ENCODE measurements at places on chromosomes 3 and 15.

DNA sequence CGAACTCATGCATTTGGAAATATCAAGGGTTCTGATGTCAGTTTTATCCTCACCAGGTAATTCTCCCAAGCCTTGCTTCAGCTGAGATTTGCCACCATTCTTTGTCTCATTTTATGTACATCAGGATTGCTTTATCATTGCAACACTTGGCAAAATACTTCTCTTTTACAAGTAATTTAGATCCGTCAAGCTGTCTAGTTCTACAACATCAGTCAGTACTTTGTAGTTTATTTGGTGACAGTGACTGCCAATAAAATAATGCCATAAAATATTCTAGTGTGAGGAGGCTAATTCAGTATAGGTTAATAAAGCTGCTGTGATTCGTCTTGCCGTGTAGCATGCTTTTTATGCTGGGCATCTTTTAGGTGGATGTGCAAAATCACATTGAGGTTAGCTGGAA, 565.3 kb upstream of the SGO1 start:
- no peak for DNase-seq

GRCh38 chr3:17330660-17331059, 411.8 kb downstream of the TBC1D5 start:
- no peak for DNase-seq

- no peak for DNase-seq
These were observed 35.0 kb downstream of the C3orf85 start for GRCh38 chr3:109171479-109171878.

DNA sequence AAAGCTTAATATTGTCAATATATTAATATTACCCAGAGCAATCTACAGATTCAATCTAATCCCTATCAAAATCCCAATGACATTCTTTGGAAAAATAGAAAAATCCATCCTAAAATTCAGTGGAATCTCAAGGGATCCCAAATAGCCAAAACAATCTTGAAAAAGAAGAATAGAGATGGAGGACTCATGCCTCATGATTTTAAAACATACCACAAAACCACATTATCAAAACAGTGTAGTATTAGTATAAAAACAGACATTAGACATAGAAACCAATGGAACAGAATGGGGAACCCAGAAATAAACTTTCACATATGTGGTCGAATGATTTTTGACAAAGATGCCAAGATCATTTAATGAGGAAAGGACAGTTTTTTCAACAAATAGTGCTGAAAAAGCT, 14.6 kb downstream of the NEK4 start:
- DNase-seq = no peak

DNA sequence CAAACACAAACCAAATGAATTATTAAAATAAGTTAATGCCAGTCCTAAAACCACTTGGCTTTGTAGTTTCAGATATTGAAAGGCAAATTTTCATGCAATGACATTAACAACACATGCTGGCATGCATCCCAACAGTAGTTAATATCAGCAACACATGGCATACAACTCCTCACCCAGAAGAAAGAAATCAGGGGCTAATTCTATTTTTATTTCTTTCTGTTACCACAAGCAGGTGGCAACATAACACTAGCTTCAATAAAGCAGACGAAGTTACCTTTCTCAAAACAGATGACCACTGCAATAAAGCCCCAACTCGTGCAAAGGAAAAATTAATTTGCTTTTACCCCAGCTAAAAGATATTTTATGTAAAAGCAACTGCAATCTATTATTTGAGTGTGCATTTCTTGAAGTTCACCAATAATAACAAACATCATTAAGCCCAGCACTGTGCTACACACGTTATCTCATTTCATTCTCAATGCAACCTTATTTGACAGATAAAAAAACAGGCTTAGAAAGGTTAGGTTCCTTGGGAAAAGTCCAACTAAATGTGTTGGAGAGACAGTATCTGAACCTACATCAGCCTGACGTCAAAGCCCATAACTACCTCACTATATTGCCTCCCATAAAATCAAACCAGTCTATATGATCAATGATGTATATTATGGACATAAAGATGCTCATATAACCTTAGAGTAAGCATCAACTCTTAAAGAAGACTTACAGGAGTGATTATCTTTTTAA, 2.8 kb downstream of the TOP2B start:
- DNase-seq = no peak

GRCh38 chr3:134625885-134626741, 24.7 kb downstream of the KY start:
- no peak for DNase-seq

DNA sequence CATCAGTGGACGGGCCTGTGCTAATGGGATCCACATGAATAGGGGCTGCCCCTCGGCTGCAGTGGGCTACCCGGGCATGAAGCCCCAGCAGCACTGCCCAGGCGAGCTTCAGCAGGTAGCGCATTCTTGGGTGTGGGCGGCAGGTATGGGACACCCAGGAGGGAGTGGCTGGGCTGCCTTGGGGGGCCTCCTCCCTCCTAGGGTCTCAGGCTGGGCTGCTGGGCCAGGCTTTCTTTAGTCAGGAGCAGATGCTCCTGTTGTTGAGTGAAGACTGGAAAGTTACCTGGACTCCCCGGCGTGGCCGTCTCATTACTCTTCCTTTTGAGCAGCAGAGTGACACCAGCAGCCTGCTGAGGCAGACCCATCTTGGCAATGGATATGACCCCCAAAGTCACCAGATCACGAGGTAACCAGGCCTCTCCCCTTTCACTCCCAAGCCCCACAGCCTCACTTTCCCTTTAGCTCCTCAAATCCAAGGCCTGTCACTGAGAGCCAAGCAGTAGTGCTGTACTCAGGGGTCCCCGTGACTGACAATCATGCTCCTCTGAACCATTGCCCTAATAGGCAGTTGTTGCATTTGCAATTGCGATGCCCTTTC, 73.2 kb downstream of the BOC start:
- no peak for DNase-seq

DNA sequence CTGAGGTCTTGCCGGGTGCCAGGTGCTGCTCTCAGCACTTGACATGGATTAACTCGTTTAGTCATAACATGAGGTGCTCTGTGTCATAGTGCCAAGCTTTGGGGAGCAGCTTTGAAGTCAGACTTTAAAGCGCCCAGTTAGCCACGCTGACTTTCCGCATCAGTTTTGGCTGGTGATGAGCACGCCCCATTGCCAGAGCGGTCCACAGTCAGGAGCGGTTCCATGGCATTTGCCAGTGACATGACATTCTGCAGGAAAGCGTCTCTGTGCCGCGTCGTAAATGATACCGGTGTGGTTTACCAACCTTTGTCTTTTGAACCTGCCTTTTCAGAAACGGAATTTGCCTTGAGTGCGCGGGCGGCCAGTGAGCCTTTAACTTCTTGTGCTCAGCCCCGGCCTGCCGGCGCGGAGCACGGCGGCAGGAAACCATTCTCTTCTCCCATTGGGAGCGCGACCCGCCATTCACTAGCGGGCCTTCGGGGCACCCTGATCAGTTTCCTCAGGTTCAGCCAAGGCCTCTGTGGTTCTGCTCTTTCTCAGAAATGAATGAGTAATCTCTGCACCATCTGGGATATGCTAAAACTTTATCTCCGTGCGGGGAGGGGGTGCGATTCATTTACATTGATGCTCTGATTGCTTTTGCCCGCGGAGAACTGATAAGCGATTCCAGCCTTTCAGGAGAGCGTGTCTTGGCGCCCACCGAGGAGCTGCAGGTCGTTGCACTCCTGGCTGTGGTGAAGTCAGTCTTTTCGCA, 1.7 kb upstream of the SLC2A2 start:
- DNase-seq = no peak

- no peak for DNase-seq
These were observed 26.4 kb upstream of the ABHD17C start for GRCh38 chr15:80668546-80669236.

- no peak for DNase-seq
These were observed 5.6 kb downstream of the ITPKA start for GRCh38 chr15:41499109-41499851.

- no peak for DNase-seq
These were observed 49.4 kb upstream of the ADAMTSL3 start for GRCh38 chr15:83604549-83604948.

- no peak for DNase-seq
These were observed 9.9 kb upstream of the RFT1 start for GRCh38 chr3:53139906-53140846.

Measured in LoVo (cell line).